ENCODE measurements at places on chromosomes 13 and 19.

GRCh38 chr19:29143183-29143582 is 69.8 kb downstream of the UQCRFS1 start:
- no peak for DNase-seq

GRCh38 chr13:95185311-95185710 is 115.9 kb downstream of the ABCC4 start:
- DNase-seq = no peak

- DNase-seq = no peak
Observed at GRCh38 chr13:48727241-48728011, 73.7 kb downstream of the CYSLTR2 start.

GRCh38 chr13:57825066-57825465 is 193.5 kb downstream of the PCDH17 start:
- no peak for DNase-seq

- DNase-seq = no peak
Observed at GRCh38 chr19:38376576-38376975, 2.2 kb downstream of the PSMD8 start.

Data from CD4-positive, alpha-beta T cell treated with Interleukin-1 beta for 1 hour (primary cell).